ENCODE measurements at places on chromosomes 11 and 22.

DNA sequence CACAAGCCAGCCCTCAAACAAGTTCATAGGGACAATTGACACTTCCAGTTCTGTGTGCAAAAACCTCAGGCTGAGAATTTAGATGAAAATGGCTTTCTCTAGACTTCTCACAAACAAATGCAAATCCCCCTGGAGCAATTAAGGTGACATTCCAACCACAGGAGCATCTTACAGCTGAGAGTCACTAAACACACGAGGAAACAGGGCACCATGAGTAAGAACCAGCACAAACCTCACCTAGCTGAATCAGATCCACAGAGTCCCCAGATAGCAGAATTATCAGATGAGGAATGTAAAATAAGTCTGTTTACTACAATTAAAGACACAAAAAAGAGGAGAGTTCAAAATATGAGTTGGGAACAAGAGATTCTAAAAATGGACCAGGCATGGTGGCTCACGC is 51.5 kb downstream of the RTL6 start:
- no peak for DNase-seq

DNA sequence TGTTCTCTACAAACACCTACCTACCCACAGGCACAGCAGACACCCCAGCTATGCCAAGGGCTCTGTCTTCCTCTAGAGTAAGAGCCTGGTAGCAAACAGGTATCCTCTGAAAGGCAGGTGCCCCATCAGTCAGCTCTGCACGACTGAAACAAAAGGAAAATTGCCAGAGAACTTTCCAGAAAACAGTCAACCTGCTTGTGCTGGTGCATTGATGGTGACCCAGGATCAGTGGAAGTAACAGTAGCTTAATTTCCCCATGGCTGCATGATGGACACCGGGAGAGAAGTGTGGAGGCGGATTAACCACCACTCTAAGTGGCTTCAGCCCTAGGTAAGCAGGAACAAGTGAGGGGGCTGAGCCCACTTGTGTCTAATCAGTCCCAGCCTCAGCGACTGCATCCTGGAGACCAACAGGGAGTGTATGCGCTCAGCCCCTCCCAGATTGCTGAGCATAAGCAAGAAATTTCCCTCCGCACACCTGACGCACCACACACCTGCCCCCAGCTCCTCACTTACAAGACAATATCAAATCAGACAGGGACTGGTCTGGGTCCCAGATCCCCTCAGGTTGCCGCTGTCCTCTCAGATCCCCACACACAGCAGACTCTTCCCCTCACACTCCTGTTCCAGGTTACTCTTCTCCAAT is 70.7 kb upstream of the IGLL5 start:
- DNase-seq = no peak

DNA sequence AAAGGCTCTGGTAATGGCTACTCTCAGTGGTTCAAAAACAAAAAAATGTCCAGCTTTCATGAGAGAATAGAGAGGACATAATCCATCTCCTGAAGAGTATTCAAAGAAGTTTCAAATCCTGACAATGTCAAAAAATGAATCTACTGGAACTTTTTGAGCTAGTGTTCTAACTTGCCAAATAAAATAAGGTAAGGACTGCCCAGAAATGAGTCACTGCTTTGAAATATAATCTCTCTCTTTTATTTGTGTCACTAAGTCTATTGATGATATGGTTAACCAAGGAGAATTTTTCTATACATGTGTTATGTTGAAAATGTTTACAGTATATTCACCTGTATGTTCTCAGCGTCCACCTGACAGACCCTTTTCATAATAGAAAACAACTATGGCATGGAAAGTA is 3.4 kb downstream of the GUCY1A2 start:
- no peak for DNase-seq

GRCh38 chr22:46117206-46118199 is 32.8 kb upstream of the PPARA start:
- DNase-seq = no peak

GRCh38 chr11:72642043-72642883 is 32.0 kb downstream of the PDE2A start:
- DNase-seq = no peak

DNA sequence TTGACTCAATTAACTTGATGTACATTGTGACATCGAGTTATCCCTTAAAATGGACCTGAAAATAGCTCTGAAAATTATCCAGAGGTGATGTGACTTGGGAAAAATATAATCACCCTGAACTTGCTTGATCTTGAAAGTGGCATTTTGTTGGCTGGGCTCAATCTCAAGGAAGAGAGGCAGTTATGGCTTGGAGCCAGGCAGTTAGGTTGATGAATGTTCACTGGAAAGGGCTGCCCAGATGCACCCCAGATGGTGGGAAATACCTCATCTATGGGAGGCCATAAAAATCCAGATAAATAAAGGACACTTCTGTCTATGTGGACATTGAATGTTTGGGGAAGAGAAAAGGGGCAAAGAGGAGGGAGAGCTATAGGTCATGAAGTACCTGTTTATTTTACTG is 55.7 kb upstream of the OR5AN1 start:
- no peak for DNase-seq

- no peak for DNase-seq
Observed at GRCh38 chr11:12962306-12962705, 46.8 kb upstream of the RASSF10 start.

- peak; percentile 32 for DNase-seq
Observed at GRCh38 chr11:118488480-118489109, 38.7 kb upstream of the TTC36 start.

DNA sequence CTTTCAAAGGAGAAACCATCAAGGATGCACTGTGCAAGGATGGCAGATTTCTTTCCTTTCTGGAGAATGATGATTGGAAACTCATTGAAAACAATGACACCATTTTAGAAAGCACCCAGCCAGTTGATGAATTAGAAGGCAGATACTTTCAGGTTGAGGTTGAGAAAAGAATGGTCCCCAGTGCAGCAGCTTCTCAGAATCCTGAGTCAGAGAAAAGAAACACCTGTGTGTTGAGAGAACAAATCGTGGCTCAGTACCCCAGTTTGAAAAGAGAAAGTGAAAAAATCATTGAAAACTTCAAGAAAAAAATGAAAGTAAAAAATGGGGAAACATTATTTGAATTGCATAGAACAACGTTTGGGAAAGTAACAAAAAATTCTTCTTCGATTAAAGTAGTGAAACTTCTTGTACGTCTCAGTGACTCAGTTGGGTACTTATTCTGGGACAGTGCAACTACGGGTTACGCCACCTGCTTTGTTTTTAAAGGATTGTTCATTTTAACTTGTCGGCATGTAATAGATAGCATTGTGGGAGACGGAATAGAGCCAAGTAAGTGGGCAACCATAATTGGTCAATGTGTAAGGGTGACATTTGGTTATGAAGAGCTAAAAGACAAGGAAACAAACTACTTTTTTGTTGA is 9.8 kb downstream of the FAM111A start:
- DNase-seq = no peak

DNA sequence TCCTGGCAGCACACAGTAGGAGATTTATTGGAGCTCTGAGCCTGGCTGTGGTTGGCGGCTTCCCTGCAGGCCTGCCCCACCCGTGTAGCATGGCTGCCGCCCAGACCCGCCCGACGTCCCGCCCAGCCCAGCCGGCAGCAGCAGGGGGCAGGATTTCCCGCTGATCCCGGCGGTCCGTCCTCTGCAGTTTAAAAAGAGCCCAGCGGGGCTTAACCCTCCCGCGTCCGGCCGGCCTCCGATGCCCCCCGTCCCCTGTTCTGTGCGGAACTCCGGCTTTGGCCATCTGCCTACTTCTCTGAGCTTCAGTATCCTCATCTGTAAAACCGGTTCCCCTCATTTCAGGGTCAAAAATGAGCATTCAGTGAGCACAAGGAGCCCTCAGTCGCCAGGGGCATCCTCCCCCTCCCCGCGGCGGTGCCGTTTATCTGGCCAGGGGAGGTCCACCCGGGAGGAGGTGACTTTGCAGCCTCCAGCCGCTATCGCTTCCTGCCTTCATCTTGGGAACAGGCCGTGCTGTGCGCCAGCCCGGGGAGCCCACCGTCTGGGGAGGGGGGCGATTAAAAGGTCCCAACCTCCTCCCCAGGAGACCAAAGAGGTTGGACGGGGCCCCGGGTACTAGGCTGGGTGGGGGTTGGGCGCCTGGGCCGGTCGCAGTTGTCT is at the start of gene GAS2L1:
GAS2L1 (plus strand) TSS at position 476 of the 660 bp plus-strand sequence. CDS start 1,456 bp downstream, outside the sequence.
- DNase-seq = peak; percentile 31

DNA sequence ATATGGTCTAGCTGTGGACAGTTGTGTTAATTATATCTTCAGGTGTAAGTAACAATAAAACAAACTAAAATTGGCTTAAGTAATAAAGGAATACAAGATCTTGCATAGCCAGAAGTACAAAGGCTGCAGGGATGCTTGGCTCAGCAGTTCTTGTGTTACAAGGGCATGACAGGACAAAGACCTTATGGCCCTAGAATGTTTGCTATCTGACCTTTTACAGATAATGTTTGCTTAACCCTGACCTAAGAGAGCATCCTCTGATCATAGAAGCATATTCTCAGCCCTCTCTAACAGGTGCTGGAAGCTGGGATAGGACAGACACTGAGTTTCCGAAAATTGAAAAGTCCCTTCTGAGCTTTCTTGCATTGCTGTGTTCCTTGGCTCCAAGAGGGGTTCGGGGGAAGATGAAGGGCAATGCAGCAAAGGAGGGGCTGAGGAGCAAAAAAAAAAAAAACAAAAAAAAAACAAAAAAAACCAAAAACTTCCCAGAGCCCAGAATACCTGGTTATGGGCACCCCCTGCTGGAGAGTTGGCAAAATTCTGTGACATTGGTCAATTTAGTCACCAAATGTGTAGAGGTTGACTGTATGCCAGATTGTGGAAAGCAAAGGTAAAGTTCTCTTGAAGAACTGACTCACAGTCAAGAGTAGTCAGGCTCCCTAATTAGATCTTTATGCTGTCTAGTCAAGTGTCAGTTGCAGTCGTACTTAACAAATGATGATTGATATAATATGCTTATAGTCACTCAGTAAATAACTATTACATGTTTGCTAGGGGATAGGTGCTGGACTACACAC is 10.4 kb upstream of the HIKESHI start:
- no peak for DNase-seq

DNA sequence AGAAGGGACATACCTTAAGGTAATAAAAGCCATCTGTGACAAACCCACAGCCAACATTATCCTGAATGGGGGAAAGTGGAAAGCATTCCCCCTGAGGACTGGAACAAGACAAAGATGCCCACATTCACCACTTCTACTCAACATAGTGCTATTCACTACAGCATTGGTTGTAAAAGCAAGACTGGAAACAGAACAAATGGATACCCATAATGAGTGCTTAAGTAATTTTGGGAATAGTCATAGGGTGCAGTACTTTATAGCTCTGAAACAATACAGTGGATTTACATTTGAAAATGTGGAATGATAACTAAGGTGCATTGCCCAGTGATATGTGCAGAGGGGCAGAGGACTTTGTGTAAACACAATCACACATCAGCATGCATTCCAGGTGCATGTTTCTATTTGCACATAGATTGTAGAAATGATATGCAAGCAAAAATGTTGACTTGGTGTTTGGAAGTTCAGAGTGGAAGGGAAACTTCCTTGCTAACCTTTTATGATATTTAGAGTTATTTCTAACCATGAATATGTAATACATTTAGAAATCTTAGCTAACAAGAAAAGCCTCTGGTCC is 112.3 kb downstream of the IGLL1 start:
- no peak for DNase-seq

- no peak for DNase-seq
Observed at GRCh38 chr11:64053699-64054098, 18.0 kb downstream of the FLRT1 start.

- no peak for DNase-seq
Observed at GRCh38 chr22:36796552-36797175, 20.2 kb downstream of the PVALB start.

- no peak for DNase-seq
Observed at GRCh38 chr22:27386186-27386585, 415.4 kb downstream of the MN1 start.

DNA sequence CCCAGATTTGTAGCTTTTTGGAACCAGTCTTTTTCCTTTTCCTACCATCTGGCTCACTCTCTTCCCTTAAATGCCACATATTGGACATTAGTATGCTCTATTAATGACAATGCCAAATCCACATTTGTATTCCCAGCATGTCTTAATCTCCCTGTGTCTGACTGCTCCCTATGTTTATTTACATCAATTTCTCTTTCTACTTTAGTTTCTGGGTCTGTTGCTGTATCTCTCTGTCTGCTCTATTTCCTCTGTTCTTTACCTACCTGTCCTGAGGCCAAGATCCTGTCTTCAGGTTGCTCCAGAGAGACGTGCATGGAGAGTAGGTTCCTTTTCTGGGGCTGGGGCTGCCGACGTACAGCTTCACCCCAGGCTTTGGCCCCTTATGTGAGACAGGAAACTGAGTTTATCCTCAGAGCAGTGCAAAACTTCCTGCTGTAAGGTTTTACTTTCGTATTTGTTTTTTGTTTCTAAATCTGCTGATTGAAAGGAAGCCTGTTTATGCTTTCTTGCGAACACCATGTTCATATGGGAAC is 25.6 kb downstream of the OR2AG2 start:
- no peak for DNase-seq

DNA sequence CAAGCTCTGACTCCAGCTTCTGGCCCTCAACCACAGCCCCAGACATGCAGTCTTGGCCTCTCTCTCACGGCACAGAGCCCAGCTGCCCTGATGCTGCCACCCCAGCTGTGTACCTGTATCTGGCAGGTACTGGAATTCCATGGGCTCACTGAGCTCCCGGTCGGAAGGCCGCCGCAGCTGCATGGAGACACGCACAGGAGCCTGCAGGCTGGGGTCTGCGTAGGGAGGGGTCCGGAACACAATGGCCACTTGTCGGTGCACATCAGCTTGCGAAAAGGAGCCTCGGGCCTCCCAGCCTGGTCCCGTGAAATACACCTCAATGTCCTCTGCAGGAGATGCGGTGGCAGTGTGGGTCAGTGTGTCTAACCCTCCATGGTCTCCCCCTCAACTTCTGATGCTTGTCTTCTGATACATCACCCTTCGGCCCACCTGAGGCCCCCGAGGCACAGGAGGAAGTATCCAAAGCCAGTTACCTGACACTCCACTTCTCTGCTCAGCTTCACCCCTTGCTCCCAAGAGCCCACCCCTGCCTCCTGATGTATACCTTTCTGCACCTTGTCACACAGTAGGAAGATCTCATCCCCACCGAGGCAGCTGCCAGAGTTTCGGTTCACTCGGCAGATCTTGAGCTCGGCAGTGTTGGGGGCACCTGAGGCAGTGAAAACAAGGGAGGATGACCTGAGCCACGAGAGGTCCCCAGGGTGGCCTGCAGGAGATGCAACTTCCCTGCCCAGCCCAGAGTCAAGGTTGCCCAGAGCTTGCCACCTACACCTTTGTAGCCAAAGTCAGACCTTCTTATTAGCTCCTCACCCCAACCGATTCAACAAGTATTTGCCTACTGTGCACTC is 4.3 kb downstream of the RELA start:
- DNase-seq = no peak
